ENCODE measurements at places on chromosomes 11 and 22.

GRCh38 chr11:66467756-66468155 is 1.1 kb downstream of the PELI3 start:
- no peak for DNase-seq

- no peak for DNase-seq
These were observed 68.7 kb downstream of the ZNRF3 start for GRCh38 chr22:28951969-28952521.

GRCh38 chr22:35409783-35410662 is 10.1 kb downstream of the MCM5 start:
- DNase-seq, result no peak

GRCh38 chr11:2412323-2412722 is 11.8 kb downstream of the TSSC4 start:
- DNase-seq, result no peak

- DNase-seq, result no peak
These were observed 23.1 kb upstream of the LDHA start for GRCh38 chr11:18371279-18371678.

- peak; percentile 72 for DNase-seq
These were observed 30.6 kb upstream of the PANX2 start for GRCh38 chr22:50139843-50140415.

GRCh38 chr11:99148352-99148751 is 127.6 kb downstream of the CNTN5 start:
- no peak for DNase-seq

GRCh38 chr11:112878033-112878601 is 83.1 kb upstream of the NCAM1 start:
- no peak for DNase-seq

- no peak for DNase-seq
These were observed 100.3 kb upstream of the PITPNB start for GRCh38 chr22:28019360-28019759.

DNA sequence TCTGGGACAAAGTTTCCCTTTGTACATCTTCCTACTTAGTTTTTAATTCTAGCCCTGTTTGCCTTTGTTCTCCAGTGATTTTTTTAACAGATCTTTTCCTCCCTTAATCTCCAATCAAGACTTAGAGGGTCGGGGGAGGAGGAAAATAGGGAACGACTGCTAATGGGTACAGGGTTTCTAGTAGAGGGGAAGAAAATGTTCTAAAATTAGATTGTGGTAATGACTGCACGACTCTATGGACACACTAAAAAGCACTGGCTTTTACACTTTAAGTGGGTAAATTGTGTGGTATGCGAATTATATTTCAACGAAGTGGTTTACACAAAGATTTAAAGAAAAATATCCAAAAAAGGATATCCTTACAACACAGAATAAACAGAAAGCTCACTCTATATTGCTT is 110.0 kb upstream of the SPON1 start:
- no peak for DNase-seq

- no peak for DNase-seq
These were observed 1078.7 kb downstream of the TBC1D22A start for GRCh38 chr22:47841156-47841555.

DNA sequence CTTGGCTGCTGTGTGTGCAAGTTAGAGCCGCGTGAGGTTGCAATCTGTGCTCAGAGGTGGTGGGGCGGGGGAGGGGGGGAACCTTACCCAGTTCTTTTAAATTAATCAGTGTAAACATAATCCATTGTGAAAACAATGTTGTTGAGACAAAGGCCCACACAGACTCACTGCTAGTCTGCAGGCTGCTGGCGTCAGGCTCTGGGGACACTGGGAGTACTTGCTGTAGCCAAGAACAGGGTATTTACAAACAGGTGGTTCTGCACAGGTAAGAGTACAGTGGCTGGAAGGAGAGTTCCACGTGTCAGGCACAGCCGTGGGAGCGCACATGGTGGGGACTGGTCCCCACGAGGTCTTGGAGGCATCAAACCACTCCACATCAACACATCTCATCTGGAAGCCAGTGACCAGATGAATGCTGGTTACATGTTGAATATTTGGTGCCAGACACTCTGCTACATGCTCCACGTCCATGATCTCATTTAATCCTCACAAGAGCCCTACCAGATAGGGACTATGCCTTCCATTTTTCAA is 27.4 kb downstream of the SCUBE1 start:
- no peak for DNase-seq

DNA sequence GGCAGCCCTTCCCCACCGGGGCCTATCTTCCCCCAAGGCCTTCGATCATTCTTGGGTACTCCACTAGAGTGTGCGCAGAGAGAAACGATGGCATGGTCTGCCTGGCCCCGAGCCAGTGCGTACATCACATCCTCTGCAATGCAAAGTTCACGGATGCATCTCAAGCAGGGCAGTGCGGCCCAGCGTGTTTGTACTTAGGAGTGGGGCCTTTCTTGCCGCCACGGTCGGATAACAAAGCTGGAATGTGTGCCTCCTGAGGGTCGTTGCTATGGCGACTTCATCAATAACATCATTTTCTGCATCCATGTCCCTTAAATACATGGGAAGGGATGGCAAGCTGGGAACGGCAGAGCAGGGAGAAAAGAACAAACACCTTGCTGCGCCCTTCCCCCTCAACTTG is 73.9 kb downstream of the SCUBE1 start:
- DNase-seq, result no peak

- DNase-seq, result no peak
These were observed 128.6 kb downstream of the SLC17A6 start for GRCh38 chr11:22466809-22467208.

- DNase-seq, result no peak
These were observed 5.6 kb downstream of the PLAAT2 start for GRCh38 chr11:63557570-63557969.

- DNase-seq, result no peak
These were observed 10.6 kb upstream of the CSNK1E start for GRCh38 chr22:38327805-38328204.

DNA sequence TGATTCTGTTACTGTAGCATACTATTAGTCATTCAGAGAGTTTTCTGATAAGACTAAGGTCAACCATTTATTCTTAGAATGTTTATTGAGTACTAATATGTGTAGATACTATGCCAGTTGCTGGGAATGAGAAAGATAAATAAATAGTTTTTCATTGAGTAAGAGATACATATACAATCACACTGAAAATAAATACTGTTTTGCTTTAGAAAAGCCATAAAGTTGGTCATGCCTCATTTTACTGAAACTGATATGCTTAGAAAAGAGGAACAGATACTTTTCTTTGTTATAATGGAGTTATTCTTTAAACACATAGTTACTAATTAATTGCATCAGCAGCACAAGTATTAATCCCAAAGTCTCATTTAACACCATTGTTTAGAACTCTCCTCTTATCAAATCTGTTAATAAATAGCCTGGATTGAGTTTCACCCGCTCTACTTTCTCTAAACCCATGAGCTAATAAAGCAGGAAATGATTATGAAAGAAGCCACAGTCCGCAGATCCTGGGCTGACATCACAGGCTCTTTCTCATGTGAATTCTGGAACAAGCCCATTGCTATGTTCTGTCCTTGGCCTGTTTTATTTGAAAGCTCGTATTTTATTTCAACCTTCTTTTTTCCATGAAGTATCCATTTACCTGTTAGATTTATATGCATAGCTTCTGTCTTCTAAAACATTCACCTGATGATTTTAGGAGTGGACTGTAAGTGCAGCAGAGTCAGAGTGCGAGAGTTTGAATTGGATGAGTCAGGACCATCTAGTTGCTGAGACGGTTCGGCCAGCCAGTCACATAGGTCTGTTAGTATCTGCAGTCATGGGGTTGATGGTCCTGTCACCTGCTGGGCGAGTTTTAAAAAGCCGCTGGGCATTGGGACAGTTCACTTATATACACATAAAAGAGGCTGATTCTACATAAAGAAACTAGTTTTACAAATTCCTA is 35.5 kb downstream of the PIWIL4 start:
- DNase-seq, result peak; percentile 19

GRCh38 chr22:44276706-44277356 is 35.9 kb downstream of the SHISAL1 start:
- no peak for DNase-seq

- DNase-seq, result no peak
These were observed 13.6 kb upstream of the TMEM216 start for GRCh38 chr11:61378713-61379313.

GRCh38 chr11:130840679-130841078 is 75.6 kb downstream of the SNX19 start:
- no peak for DNase-seq

GRCh38 chr11:46391578-46392420 is at the start of gene CHRM4:
Gene CHRM4, minus strand, starts transcription at chr11:46391776. Its CDS starts 5,219 bp downstream, at chr11:46386557.
- no peak for DNase-seq

DNA sequence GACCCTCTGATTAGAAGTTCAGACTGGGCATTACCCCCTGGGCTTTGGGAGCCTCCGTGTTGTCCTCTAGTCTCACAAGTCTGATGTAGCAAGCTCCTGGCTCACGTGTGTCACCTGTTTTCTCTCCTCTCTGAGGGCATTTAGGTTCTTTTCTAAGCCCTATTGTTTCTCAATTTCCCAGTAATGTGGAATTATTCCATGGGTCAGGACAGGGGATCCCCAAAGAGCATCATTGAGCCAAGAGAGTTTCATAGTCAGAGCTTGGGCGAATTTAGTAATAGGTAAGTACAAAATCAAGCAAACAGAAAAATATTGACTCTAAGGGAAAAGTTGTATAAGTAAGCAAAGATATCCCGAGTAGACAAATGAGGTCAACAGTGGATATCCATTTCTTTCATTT is 57.3 kb downstream of the PPP6R2 start:
- DNase-seq, result no peak

DNA sequence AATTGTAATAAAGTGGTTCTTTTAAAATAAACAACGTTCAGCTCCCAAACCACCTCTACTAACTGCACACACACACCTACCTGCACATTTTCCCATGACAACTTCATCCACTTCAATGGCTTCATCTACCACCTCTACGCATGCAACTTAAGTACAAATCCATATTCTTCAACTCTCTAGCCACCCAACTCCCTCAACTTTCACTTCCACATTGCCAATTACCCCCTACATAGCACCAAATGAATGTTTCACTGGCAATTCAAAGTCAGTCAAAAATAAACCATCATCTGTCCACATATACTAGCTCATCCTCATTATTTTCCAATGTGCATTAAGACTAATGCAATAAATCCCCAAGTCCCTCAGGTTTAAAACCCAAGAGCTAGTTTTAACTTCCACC is 50.7 kb upstream of the ARHGAP32 start:
- no peak for DNase-seq

- no peak for DNase-seq
These were observed 590 bp upstream of the TSPO start for GRCh38 chr22:43150731-43151206.

DNA sequence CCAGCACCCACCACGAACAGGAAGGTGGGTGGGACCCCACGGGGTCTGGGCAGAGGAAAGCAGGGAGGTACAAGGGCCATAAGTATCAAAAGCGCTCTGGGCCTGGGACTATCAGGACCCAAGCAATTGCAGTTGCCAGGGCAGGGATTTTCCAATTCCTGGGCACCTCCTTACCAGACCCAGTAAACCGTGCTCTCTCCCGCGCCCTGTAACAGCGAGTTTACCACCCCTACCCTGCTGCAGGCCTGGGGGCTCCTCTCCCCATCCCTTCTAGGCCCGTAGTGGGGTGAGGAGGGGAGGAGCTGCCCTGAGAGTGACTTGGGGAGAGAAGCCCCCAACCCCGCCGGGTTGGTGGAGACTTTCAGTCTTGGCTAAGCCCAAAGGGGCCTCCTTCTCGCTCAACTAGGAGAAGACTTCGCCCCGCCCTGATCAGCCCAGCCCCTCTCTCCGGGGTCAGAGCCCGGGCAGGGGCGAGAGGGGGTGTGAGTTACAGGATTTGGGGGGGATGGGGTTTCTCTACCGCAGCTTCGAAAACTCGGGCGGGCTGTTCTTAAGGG is 5.4 kb downstream of the PAX6 start:
- DNase-seq, result no peak

DNA sequence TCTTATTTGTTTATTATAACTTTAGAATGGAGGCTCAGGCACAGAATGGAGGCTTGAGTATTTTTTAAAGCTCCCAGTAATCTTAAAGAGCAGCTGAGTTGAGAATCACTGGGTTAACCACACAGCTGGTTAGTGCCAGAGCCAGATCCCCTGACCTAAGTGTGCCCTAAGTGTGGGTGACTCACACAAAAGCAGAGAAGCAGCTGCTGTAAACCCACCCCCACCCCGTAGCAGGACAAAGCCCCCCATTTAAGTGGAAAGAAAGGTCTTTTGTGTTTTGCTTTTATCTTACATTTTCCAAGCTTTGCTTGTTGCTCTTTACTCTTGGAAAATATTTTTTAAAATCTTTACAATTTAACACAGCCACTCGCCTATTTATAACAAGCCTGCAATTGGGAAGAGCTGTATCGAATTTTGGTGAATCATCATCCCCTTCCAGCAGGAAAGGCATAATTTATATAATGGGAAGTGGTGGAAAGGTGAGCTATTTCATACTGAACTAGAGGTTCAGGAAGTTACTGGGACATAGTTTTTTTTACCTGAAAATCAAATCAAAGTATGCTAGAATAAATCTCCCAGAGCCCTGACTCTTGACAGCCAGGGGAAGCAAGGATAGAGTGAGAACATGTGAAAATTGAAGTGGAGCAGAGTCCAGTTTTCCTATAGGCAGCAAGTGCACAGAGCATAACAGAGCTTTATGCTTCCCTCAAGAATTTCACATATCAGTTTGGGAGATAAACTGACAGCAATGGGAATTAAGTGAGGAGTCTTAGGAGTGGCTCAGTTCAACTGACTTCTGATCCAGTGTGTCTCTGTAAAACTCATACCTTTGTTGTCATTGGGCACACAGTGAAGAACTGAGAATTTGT is 405.7 kb downstream of the AASDHPPT start:
- DNase-seq, result no peak

DNA sequence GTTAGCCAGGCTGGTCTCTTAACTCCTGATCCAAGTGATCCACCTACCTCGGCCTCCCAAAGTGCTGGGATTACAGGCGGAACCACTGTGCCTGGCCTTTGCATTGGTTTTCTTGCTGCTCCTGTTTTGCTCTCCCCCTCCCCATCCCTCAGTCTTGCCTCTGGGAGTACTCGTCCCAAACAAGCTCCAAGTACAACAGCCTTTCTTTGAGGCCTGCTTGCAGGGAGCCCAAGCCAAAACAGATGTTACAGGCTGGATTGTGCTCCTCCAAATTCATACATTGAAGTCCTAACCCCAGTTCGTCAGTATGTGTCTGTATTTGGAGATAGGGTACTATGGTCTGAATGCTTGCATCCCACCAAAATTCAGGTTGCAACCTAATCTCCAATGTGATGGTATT is 8.6 kb downstream of the IGLL1 start:
- no peak for DNase-seq

GRCh38 chr11:113378692-113379091 is 8.9 kb upstream of the ANKK1 start:
- DNase-seq, result no peak

DNA sequence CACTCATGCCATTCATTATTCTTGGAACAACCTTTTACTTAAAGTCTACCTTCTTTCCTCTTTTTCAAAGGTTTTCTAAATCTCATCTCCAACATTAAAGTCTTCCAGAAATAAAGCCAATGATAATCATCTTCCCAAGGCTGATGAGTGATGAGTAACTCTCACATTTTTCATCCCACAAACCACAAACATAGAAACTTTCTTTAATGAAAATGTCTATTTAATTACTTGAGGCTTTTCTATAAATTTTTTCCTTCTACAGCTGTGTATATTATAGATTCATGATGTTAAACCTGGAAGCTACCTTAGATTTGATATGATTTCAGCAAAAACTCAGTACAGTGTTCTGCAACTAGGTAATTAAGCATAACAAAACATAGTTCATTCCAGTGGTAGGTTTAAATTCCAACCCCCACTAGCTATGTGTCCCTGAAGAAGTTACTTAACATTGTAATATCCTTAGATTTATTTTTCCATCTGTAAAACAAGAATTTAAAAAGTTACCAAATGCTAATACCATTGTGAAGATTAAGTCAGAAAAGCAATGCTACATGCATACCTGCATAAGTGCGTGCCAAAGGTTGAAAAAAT is 845.4 kb downstream of the KCNA4 start:
- no peak for DNase-seq
